ENCODE measurements at places on chromosomes 6 and 20.
A peak's percentile ranks its signal among the peaks of the same experiment; 100 is the strongest.

GRCh38 chr20:22684072-22684762 lies 99.8 kb upstream of the FOXA2 start:
- DNase-seq: peak; percentile 62

DNA sequence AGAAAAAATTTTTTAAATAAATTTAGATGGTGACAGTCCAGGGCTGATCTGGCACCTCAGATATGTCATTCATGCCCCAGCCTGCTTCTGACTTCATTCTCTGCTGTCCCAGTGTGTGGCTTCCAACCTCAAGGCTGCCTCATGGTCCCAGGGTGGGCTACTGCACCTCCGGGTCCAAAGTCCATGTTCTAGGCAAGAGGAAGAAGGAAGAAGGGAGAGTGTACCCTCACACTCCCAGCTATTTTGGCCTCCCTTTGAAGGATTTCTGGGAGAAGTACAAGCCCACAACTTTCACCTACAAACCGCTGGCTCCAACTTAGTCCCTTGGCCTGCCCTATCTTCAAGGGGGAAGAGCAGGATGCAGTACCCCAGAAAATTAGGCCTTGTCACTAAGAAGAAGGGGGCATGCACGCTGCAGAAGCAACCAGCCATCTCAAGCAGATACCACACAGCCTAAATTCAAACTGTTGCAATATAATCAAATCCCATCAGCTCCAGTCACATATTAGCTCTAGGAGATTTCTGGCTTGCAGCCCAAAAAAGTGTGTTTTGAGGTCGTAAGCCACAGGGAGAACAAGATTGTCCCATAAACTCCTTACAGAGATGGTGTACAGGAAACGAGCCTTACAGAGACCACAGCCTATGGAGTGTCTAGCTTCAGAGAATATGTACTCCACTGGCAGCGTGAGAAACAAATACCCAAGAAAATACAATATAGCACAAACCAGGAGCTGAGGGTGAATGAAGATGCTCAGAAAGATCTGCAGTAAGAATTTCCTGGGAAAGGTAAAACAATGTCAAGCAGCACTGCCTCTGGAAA lies 906 bp upstream of the BTN3A2 start:
- no peak for DNase-seq

GRCh38 chr6:129059650-129060049 lies 176.7 kb downstream of the LAMA2 start:
- no peak for DNase-seq

GRCh38 chr6:21501815-21502214 lies 91.7 kb upstream of the SOX4 start:
- no peak for DNase-seq

- no peak for DNase-seq
Observed at GRCh38 chr20:6173481-6173880, 50.7 kb upstream of the FERMT1 start.

DNA sequence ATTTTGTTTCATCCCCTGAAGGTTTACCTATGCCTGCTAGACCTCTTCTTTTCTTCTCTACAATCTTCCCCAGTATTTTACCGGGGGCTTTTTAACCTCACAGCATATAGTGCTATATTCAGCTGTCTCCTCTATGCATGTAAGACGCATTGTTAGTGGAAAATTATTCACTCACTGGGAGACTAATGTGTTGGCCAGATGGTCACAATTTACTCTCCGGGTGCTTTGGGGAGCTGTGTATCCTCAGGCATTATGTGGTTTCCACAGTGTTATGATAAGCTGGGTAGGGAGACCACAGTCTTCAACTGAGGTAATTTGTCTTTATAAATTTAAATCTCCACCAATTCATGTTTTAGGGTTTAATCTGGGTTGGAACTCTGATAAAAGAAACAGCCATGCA lies 553.8 kb upstream of the PTCHD4 start:
- DNase-seq: no peak

GRCh38 chr20:25632940-25633790 lies 9.4 kb upstream of the NANP start:
- DNase-seq: no peak

DNA sequence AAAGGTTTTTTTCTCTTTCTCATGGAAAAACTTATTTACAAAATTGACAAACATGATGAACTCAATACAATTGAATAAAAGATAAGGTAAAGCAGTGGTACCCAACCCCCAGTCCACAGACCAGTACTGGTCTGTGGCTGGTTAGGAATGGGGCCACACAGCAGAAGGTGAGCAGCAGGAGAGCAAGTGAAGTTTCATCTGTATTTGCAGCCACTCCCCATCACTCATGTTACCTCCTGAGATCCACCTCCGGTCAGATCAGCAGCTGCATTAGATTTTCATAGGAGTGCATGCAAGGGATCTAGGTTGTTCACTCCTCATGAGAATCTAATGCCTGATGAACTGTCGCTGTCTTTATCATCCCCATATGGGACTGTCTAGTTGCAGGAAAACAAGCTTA lies 47.5 kb downstream of the HMGCLL1 start:
- DNase-seq: no peak

GRCh38 chr6:11263291-11263775 lies 30.9 kb upstream of the NEDD9 start:
- DNase-seq: no peak

DNA sequence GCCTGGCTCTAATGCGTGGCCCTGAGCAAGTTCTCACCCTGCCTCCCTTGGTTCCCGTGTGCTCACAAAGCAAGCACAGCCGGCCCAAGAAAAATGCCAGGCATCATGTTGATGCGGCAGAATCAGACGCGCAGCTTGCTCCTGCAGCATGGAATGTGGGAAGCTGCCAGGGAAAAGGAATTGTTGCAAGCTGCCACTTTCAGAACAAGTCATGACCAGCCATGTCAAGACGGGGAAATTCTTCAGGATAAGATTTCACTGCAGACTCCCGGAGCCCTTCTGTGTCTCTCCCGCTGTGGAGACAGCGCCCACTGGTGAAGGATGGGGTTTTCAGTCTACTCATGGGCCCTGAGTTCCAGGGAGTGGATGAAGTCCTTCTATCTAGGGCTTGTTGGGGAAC lies 4.6 kb downstream of the DACT2 start:
- no peak for DNase-seq
